Aorta (tissue), 5 donors: ENCODE measurements at places on chromosomes 1 and 21. TPM values are rescaled to one million over a fixed set of nuclear protein-coding genes. Genes with fewer than 3 reads are reported as not detected.

Gene CHI3L1
- 34.2 TPM for total RNA-seq

- no peak for DNase-seq
Measured at GRCh38 chr1:64886877-64887276, 79.5 kb downstream of the JAK1 start.

DNA sequence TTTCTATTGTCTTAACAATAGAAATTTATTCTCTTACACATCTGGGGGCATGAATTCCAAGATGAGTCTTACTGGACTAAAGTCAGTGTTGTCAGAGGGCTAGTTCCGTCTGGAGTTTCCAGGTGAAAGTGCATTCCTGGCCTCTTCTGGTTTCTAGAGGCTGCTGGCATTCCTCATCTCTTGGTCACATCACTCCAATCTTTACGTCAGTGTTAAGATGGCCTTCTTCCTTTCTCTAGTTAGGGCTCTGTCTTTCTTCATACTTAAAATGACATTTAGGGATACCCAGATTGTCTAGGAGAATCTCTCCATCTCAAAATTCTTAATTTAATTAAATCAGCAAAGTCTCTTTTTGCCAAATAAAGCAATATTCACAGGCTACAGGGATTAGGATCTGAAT is 13.3 kb upstream of the PDC start:
- DNase-seq: no peak

- peak; percentile 86 for DNase-seq
Measured at GRCh38 chr1:166975361-166976129, at the start of gene ILDR2. Gene ILDR2 (minus strand): TSS chr1:166975540. CDS start chr1:166975268, 272 bp downstream.

GRCh38 chr1:86741947-86742572 is 37.7 kb downstream of the SH3GLB1 start:
- no peak for DNase-seq

- no peak for DNase-seq
Measured at GRCh38 chr1:167878372-167879160, 35.4 kb downstream of the ADCY10 start.
